Fibroblast of skin of back (primary cell): ENCODE measurements at places on chromosomes 3 and 15.

DNA sequence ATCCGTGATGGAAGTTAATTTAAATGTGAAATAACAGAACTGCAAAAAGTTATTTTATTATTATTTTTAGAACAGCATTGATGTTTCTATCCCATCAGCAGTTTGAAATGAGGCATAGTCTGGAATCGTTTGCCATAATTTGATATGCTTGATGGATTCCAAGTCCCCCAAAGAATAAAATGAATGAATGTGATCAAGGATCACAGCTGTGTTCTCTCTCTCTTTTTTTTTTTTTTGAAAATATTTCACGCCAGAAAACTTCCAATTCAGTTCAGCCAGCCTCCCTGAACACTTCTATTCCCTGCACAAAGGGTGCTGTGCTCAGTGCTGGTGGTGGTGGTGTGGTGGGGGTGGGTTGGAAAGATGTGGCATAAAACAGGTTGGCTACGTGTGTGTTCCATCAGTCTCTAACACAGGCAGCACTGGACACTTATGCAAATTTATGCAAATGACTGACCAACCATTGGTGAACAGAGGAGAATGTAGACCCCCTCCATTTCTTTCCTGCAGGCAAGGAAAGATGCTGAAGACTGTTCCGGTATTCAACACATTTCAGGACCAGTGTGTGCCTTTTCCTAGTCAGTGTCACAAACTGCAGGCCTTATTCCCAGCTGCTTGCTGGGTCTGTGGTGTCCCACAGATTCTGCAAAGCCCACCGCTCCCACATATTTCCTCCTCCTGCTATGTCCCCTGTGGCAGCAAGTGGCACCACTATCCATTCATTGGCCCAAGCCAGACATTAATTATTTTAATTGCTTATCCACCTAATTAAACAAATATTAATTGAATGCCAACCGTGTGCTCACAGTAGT is 10.6 kb downstream of the ARNT2 start:
- no peak for DNase-seq

- peak; percentile 73 for DNase-seq
These were observed 29.1 kb upstream of the TBC1D23 start for GRCh38 chr3:100231668-100232067.

GRCh38 chr3:41318520-41318919 is 119.2 kb downstream of the CTNNB1 start:
- DNase-seq = peak; percentile 18

DNA sequence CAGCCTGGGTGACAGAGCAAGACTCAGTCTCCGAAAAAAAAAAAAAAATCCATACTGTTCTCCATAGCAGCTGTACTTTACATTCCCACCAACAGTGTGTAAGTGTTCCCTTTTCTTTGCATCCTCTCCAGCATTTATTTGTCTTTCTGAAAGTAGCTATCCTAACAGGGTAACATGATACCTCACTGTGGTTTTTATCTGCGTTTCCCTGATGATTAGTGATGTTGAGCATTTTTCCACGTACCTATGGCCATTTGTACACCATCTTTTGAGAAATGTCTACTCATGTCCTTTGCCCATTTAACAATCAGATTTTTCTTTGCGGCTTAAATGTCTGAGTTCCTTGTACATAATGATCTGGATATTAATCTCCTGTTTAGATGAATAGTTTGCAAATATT is 119.3 kb downstream of the RFX7 start:
- no peak for DNase-seq

GRCh38 chr3:3065876-3066275 is 44.3 kb downstream of the IL5RA start:
- peak; percentile 18 for DNase-seq

DNA sequence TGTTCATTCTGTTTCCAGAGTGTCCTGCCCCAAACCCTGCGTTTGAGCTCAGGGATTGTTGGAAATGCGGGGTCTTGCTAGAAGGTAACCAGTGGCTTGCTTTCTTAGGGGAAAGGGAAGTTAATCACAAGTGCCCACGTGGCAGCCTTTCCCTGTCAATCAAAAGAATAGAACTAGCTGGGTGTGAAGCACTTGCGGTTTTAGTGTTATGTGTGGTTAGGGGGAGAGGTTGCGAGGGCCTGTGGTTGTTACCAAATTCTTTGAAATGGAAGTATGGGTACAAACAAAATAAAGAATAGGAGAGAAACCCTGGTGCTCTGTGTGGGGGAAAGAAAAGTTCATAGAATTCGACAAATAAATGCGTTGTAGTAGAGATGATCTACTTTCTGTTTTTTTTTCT is 67.6 kb downstream of the FNDC3B start:
- peak; percentile 66 for DNase-seq

DNA sequence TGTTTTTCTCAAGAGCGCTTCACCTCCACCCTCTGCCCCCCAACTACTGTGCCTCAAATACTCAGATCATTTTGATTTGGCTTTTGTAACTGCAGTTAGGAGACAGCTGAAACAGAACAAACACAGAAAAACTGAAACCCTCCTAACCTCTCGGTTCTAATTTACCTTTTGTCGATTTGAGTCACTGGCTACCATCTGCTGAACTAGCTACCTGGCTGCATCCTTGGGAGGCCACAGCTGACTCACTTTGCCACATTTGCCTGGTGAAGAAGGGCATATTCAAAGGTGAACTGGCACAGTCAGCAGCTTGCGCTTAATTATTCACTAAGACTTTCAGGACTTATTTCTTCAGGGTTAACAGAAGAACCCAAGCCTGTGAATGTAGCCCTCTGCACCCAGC is 117.7 kb downstream of the FOXB1 start:
- DNase-seq = no peak

DNA sequence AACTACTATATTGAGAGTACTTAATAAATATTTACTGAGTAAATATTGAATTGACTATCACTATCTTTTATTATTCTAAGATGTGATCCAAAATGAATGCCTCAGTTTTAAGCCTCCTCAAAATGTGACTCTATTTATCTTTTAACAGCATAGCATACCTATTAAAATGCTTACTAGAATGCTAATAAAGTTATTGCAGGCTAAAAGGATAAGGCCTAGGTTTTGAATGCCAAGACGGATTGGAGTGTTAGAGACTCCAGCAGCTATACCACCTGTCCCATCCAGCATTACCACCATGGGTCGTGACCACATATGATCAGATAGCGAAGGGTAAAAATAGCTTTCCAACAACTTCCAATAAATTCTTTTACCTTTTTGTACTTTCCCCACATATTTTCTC is 64.7 kb upstream of the MYRIP start:
- DNase-seq = no peak

DNA sequence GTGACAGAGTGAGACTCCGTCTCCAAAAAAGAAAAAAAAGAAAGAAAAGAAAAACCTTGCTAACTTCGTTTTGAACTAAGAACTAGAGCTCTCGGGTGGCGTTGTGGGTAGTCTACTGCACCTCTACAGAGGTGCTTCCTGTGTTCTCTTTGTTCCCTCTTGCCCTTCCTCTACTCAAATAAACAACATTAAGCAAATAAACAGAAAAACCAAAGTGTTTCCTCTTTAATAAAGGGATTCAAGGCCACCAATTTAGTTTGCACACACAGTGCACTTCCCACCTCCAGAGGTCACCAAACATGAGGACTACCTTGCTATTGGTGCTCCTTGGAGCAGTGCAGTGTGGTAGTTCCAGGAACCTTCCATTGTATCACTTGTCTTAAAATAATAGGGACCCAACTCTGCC is 354.2 kb upstream of the TBL1XR1 start:
- DNase-seq = no peak

GRCh38 chr3:127384717-127385539 is 97.1 kb upstream of the PRR20G start:
- DNase-seq = no peak

GRCh38 chr3:51063053-51063452 is 322.0 kb upstream of the MANF start:
- no peak for DNase-seq

DNA sequence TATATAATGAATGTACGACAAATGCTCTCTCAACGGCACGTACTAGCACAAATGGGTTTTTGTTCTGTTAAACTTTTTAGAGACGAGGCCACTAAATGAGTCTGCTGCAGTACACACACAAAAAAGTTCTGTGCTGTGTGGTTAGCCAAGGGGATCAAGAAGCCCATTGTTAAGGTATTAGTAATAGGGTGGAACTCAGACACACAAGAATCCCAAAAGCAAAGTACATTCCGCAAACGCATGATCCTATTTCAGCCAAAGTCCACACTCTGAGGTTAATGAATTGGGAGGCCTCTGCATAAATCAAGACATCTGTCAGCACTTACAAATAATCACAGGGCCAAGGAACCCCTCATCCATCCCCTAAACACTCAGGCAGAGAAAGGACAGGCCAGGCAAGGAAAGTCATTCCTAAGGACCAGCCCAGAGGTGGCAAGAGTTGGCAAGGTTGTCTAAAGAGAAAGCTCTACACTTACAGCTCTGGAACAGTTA is 12.1 kb downstream of the OSBPL10 start:
- DNase-seq = peak; percentile 98

- no peak for DNase-seq
These were observed 6.0 kb upstream of the CCR8 start for GRCh38 chr3:39323494-39323893.

DNA sequence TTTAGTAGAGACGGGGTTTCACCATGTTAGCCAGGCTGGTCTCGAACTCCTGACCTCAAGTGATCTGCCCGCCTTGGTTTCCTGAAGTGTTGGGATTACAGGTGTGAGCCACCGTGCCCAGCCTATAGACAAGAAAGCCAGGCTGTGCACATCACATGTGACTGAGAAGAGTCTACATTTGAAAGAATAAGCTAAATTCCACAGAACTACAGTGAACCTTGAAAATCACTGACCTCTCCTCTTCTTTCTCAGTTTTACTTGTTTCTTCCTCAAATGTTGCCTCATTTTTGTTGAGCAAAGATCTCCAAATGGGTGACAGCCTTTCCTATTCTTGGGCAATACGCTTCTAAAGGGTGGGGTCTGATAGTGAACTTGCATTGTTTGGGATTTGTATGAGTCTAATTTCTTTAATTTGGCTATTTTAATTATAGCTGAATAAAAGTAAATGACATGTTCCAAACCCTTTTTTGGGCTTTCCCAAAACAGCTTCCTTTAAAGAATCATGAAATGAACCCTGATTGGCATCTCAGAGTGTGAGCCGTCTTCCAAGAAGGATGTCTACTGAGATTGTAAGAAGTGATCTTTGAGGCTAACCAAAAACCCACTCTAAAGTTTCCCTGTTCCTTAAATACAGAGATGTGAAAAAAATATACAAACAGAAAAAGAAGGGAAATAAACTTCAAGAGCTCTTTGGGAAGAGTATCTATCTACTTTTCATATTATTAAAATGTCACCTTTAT is 21.6 kb upstream of the SPTBN5 start:
- DNase-seq = no peak

- DNase-seq = peak; percentile 62
These were observed 47.5 kb downstream of the RAB11A start for GRCh38 chr15:65916664-65917406.

GRCh38 chr15:82139823-82140268 is 94.0 kb upstream of the MEX3B start:
- peak; percentile 78 for DNase-seq

DNA sequence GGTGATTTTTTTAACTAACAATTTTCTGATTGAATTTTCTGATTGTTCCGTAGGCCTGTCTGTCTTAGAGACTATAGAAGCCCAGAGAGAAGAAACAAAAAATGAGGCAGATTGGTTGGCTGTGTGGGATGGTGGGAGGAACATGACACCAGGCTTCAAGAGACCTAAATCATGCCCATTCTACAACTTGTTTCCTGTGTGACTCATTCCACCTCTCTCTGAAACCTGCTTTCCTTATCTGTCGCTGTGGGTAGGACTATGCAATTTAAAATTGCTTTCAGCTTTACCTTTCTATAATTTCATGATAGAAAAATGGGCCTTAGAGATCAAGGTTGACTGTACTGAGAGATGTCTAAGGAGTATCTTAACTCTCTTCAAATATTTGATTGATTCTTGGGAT is 44.5 kb downstream of the OXNAD1 start:
- DNase-seq = peak; percentile 18

DNA sequence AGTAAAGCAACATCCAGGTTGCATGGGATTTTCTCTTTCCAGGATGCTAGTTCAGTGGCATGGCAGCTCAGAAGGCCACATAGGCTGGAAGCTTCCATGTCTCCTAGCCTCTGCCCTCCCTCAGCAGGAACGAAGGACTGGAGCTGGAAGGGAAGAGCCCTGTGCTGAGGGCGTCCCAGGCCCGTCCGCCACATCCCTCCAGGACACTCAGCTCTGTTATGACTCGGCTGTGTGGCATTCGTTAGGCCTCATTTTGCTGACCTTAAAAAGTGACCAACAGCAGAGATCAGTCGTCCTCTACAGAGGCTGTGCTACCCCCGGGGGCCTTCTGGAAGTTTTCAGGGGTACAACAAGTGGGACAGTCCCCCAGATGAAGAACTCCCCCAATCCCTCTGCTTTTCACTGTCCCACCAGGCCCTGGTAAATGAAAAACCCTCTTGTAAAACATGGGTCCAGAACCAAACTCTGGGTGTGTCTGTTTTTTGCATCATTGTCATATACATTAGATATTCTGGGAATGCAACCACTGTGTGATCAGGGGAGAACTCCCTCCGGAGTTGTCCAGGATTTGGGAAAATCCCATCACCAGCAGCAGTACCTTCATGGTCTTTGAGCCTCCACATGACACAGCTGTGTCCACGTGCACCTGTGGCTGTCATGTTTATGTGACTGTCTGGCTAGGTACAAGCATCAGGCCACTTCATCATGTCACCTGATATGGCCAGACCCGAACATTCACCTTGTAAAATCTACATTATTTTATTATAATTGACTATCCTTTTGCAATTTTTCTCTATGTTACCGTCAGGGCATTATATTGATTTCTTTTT is 149.9 kb downstream of the OR4M2 start:
- no peak for DNase-seq

GRCh38 chr3:133376810-133377209 is 23.0 kb upstream of the BFSP2 start:
- peak; percentile 37 for DNase-seq

DNA sequence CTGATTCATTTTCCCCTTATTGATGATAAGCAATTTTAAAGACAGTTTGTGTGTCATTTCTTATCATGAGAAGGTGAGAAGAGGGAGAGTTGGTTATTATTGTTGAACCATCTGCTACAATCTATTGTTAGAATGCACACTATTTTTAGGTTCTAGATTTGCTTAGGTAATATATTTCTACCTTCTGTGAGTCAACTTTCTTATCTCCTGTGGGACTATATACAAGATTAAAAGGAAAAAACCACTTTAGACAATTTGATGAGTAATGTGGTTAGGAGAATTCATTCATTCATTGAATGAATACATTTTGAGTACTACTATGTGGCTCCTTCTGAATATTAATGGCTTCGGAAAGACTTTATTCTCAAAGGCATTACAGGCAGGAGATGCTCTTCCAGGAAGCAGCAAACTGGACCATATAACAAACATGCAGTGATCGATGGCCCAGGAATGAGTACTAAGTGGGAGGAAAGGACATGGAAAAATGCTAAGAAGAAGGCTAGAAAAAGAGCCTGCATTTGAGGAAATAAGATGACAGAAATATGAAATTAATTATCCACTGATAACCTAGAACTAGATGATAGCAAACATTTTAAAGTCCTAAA is 22.4 kb downstream of the SPTSSB start:
- peak; percentile 24 for DNase-seq

- DNase-seq = peak; percentile 45
These were observed 163.2 kb upstream of the COL8A1 start for GRCh38 chr3:99475229-99475628.
